ENCODE measurements at places on chromosomes 1 and 21.
A peak's percentile ranks its signal among the peaks of the same experiment; 100 is the strongest.

- no peak for DNase-seq
Observed at GRCh38 chr1:206089341-206089740, 27.8 kb downstream of the AVPR1B start.

DNA sequence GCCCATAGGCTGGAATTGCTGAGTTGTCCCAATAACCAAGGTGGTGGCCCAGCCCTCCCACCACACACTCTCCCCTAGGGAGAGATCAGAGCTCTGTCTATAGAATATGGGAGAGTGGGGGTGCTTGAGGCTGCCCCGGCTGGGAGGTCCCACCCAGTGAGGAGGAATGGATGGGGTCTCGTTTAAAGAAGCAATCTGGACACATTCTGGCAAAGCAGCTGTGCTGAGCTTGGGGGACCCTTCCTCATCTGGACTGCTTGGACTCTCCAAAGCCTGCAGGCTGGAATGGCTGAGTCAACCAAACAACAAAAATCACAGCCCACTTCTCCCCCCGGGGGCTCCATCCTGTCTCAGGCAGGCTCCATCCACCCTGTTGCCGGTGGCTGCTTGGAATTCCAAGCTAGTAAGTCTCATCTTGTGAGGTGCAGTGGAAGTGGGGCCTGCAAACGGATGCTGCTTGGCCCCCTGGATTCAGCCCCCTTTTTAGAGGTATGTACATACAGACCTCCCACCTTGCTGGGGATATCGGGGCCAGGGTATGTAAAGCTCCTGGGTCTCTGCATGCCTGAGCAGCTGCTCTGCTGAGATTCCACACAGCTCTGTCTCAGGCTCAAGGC lies 67.1 kb upstream of the FAM78B start:
- DNase-seq, result no peak

GRCh38 chr1:244712669-244713068 lies 59.7 kb downstream of the DESI2 start:
- DNase-seq, result peak; percentile 25

GRCh38 chr1:20604678-20605077 lies 15.8 kb downstream of the CDA start:
- no peak for DNase-seq

DNA sequence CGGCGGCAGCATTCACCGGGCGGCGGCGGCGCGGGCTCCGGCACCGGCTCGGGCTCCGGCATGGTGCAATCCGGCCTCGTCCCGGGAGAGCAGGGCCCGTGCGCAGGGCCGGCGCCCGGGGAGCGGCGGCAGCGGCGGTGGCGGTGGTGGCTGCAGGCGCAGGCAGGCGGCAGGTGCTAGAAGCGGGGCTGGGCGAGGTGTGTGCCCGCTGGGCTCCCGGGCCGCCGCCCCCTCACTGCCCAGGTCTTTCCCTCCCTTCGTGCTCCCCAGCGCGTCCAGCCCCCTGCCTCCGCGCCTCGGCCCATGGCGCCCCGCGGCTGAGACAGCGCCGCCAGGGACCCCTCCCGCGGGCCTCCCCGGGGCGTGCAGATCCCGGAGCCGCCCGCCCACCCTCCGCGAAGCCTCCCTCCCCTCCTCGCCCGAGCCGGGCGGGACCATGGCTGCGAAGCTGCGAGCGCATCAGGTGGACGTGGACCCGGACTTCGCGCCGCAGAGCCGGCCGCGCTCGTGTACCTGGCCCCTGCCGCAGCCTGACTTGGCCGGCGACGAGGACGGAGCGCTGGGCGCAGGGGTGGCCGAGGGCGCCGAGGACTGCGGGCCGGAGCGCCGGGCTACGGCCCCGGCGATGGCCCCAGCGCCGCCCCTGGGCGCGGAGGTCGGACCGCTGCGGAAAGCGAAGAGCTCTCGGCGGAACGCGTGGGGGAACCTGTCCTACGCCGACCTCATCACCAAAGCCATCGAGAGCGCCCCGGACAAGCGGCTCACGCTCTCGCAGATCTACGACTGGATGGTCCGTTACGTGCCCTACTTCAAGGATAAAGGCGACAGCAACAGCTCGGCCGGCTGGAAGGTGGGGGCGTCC lies 492 bp downstream of the FOXO6 start:
- DNase-seq, result no peak

- no peak for DNase-seq
Observed at GRCh38 chr1:37362594-37363385, 111.6 kb upstream of the ZC3H12A start.

DNA sequence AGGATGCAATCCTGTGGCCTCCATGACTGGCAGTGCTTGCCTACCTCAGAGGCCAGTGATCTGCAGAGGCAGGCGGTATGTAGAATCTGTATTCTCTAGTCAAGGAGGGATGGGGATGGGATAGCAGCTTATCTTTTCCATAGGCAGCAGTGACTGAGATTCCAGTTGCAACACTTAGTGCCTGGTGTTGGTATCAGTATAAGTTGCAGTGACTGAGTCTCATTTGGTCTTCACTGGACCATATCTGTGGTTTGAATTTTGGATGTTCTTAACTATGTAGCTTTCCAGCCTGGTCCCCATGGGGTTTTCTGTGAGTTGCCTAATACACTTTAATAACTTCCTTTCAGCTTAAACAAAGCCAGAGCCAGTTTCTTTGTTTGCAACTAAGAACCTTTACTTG lies 16.5 kb downstream of the DYRK1A start:
- DNase-seq, result no peak

GRCh38 chr1:247528812-247529474 lies 7.3 kb downstream of the OR2C3 start:
- DNase-seq, result no peak

GRCh38 chr1:236489710-236490377 lies 33.9 kb upstream of the LGALS8 start:
- no peak for DNase-seq

DNA sequence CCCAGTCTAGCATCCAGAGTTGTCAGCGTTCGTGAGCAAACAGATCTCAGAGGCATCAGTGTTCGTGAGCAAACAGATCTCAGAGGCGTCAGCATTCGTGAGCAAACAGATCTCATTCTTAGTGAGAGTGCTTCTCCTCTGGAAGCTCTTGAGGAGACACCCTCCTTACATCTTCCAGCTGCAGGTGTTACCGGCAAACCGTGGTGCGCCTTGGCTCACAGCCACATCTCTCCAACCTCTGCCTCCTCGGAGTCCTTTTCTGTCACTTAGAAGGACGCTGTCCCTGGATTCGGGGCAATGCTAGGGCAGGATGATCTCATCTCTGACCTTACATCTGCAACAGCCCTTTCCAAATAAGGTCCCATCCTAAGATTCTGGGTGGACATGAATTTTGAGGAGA lies 14.6 kb upstream of the UMODL1 start:
- no peak for DNase-seq

GRCh38 chr1:94793296-94793656 lies 26.9 kb upstream of the SLC44A3 start:
- DNase-seq, result no peak

GRCh38 chr1:232695621-232696385 lies 65.9 kb upstream of the SIPA1L2 start:
- DNase-seq, result no peak

DNA sequence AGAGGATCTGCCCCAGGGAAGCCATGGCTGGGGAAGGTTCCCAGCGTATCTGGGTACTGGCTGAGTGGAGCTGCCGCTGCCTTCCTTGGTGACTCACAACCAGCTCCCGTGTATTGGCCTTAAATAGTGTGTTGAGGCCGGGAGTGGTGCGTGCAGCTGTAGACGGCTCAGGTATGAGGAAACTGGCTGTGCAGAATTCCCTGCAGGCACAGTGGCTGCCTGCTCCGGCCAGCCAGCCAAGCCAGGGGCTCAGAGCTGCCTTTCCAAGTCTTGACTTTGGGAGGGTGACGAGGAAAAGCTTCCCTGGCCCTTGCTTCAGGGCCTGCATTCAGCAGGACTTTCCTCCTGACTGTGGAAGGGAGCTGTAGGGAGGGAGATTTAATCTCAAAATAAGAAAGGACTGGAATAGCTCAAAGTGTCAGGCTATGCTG lies at the start of gene VTCN1:
TSS of gene VTCN1 (minus strand) at position 97 of the 431 bp plus-strand sequence. CDS start at position 25, 72 bp downstream.
- DNase-seq, result no peak

DNA sequence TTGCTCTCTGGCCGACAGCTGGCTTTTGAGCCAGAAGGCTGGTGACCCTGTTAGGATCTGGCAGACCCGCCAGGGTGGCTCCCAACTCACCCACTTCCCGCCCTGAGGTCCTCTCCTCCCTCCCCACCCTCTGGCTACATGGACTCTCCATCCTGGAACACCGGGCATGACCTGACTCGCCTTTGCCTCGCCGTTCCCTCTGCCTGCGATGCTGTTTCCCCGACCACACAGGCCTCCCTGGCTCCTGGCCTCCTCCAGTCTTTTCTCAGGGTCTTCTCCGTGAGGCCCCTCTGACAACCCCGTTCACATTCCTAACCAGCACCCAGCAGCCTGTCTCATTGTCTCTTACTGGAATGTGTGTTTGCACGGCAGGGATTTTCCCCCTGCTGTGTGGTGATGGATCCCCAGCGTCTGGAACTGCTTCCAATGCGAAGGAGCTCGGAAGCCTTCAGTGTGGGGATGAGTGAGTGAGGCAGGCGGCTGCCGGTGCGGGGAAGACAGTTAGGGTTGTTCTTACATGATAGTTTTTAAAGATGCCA lies 46.0 kb upstream of the POFUT2 start:
- DNase-seq, result no peak

- no peak for DNase-seq
Observed at GRCh38 chr1:165884690-165885304, 57.4 kb downstream of the UCK2 start.

DNA sequence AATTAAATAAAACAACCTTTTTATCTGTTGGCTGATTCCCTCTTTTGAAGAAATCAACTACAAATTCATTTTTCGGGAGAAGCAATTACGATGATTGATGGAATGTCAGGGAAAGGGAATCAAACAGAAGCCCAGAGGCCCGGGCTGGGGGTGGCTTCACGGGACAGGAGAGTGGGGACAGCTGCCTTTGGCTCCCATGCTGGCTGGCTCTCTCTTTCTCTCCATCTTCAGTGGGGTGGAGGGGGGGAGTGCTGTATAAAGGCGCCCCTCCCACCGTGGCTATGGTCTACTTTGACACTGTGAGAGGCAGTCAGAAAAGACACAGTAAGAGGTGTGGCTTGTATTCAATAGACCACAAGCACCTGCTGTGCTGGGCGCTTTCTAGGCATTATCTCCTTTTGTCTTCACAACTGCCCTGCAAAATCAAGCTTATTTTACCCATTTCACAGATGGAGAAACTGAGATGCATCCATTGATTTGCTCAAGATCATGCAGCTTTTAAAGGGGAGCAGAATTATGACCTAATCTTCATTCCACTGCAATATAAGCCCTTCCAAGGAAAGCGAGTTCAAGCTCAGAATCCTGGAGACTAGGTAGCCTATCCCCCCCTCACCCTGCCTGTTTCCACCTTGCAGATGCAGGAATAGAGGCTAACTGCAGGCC lies 92.9 kb downstream of the GRIK3 start:
- no peak for DNase-seq

DNA sequence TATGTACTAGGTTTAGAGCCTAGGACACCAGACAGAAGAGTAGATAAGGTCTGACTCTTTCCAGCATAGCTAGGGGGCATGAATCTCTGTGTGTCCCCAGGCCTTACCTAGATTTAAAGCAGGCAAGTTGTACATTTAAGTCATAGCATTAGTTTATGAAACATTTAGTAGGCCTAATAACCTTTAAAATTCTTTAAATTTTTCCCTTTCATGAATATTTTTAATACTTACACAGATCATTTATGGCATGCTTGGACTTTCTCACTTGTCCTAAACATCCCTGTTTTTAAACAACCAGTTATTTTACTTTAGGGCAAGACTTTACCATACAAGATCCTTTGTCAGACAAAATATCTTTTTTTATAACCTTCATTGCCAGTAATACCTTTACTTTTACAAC lies 258.4 kb upstream of the ZRANB2 start:
- no peak for DNase-seq

- DNase-seq, result no peak
Observed at GRCh38 chr1:5585256-5585655, 407.0 kb downstream of the NPHP4 start.

DNA sequence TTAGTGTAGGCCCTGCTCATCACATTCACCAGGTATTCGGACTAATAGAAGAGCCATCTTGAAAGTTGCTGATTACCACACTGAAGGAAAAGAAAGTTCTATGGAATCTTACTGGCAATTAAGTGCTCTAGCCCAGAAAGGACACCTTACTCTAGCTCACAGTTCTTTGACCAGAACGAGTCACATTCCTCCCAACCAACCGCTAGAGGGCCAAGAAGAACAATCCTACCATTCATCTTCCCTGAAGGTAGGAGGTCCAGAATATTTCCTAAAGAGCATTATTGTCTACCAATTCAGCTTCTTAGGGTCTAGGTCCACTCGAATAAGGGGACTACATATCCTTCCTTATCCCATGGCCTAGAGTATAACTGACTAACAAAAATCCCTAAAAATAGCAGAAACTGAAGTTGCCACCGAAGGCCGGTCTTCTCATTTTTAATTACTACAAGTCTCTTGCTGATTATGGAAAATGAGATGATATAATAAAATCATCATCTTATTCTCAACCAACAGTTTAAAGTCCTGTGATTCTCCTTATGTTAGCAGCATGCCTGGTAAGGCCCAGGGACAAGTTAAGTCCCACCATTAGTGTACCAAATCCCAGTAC lies 2.7 kb upstream of the FMO1 start:
- DNase-seq, result no peak

DNA sequence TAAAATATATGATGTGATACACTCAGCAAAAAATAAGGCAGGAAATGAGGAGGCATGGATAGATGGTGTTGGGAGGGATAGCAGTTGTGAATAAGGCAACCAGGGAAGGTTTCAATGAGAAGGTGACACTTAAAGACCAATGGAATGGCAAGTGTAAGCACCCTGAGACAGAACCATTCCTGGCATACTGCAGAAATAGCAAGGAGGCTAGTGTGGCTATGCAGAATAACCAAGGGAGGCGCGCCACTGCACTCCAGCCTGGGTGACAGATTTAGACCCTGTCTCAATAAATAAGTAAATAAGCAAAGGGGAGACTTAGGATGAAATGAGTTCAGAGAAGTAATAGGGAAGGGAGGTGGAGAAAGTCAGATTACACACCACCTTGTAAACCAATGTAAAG lies 113.9 kb downstream of the TOMM20 start:
- no peak for DNase-seq

DNA sequence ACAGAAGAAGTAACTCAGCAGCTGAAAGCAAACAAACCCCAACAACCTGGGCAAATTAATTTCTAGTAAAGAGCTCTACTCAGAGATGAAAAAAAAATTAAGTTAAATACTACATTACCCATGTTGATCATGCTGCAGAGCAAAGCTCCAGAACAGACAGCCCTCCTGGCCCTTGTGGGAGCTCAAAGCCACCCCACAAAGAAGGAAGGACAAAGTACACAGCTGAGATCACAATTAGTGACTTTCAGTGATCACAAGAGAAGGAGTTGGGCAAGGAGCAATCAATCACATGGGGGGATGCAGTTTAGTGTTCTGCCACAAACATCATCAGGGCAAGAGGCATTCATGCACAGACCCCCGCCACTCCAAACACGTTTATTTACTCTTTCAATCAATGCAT lies 114.2 kb downstream of the DAB1 start:
- DNase-seq, result no peak
